ENCODE measurements at places on chromosomes 16 and 17.

GRCh38 chr16:24966031-24966430 lies 49.1 kb downstream of the ARHGAP17 start:
- DNase-seq = no peak

DNA sequence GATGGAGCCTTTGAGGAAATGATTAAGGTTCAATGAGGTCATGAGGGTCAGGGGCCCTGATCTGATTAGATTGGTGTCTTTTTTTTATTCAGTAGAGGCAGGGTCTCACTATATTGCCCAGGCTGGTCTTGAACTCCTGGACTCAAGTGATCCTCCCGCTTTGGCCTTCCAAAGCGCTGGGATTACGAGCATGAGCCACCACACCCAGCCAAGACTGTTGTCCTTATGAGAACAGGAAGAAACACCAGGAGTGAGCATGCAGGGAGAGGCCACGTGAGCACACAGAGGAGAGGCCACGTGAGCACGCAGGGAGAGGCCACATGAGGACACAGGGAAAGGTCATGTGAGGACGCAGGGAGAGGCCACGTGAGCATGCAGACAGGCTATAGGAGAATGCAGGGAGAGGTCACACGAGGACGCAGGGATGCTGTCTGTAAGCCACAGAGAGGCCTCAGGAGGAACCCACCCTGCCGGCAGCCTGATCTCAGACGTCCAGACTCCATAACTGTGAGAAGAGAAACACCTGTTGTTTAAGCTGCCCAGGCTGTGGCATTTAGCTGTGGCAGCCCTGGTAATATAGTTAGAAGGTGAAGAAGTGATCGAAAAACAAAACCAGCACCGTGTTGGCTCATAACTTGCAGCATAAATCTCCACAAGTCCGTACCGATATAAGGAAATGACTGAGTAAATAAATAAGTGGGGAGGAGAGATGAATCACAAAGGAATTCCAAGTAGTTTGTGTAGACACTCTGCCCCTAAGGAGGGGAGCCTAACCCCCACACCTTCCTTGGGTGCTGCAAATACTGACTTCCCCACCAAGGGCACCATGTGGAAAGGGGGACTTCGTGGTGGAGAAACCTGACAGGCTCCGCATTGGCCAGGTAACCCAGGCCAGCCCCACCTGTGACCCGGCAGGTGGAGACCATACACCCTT lies 14.6 kb upstream of the CSNK1D start:
- no peak for DNase-seq

DNA sequence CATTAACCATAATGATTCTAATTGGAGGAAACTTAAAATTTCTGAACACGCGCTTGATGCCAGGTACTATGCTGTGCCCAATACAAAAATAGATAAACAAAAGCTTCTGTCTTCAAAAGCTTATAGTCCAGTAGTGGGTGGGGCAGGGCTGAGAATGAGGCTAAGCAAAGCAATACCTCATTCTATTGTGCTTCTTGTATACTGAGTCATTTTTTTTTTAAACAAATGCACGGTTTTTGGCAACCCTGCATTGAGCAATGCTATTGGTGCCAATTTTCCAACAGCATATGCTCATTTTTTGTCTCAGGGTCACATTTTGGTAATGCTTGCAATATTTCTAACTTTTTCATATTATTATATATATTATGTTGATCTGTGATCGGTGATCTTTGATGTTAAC lies 34.7 kb upstream of the HNF1B start:
- DNase-seq = peak; percentile 50

- DNase-seq = no peak
These were observed 30.5 kb downstream of the MYO15A start for GRCh38 chr17:18139092-18139491.

GRCh38 chr16:57807252-57807967 lies 5.1 kb upstream of the KIFC3 start:
- DNase-seq = no peak

DNA sequence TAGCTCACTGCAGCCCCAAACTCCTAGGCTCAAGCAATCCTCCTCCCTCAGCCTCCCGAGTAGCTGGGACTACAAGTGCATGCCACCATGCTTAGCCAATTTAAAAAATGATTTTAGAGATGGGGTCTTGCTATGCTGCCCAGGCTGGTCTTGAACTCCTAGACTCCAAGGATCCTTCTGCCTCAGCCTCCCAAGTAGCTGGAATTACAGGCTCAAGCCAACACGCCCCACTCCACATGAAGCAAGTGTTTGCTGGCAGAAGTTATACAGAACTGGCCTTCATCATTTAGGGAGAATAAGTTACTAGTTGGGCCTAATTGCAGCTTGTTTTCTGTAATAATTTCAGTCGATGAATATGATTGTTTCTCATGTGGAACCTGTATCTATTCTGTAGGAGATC lies 68.0 kb downstream of the SHISA6 start:
- DNase-seq = no peak

DNA sequence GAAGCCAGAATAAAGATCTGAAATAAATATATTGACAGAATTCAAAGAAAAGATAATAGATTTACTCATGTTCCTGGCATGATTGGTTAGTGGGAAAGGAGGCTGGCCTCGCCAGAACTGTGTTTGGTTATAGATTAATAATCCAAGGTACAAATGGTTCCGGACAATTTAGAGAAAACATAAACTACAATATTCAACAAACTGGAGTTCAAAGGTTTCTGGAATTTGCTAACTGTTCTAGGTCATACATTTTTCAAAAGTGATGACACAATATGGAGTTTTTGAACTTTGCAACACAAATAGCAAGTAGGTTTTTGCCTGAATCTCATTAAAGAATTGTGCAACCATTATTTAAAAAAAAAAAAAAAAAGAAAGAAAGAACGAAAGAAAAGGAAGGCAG lies 251.7 kb upstream of the SALL1 start:
- DNase-seq = no peak

GRCh38 chr16:77885571-77886295 lies 97.4 kb downstream of the VAT1L start:
- DNase-seq = no peak

- no peak for DNase-seq
These were observed 24.0 kb downstream of the SYCE1L start for GRCh38 chr16:77223184-77223583.

GRCh38 chr17:64145375-64145750 lies 15.4 kb upstream of the ERN1 start:
- DNase-seq = no peak

Data from GM04504 (cell line).